Brain (organoid and tissue), 16 donors: ENCODE measurements at places on chromosomes 5 and 9. TPM values are rescaled to one million over a fixed set of nuclear protein-coding genes. Genes with fewer than 3 reads are reported as not detected.

The CTSV gene
- polyA plus RNA-seq, result 19.0 TPM

The BARHL1 gene
- 14.4 TPM for polyA plus RNA-seq

The HEMGN gene
- not detected for polyA plus RNA-seq

The STING1 gene
- 12.9 TPM for polyA plus RNA-seq

The SOHLH1 gene
- polyA plus RNA-seq, result 3.9 TPM
